ENCODE measurements at places on chromosomes 7 and 10.

- no peak for DNase-seq
These were observed 7.6 kb downstream of the ARMC10 start for GRCh38 chr7:103082497-103082896.

GRCh38 chr7:87190783-87191182 lies 28.7 kb downstream of the TMEM243 start:
- no peak for DNase-seq

GRCh38 chr7:137946011-137946410 lies 55.9 kb downstream of the CREB3L2 start:
- no peak for DNase-seq

GRCh38 chr7:24936121-24936824 lies 43.7 kb downstream of the OSBPL3 start:
- no peak for DNase-seq

DNA sequence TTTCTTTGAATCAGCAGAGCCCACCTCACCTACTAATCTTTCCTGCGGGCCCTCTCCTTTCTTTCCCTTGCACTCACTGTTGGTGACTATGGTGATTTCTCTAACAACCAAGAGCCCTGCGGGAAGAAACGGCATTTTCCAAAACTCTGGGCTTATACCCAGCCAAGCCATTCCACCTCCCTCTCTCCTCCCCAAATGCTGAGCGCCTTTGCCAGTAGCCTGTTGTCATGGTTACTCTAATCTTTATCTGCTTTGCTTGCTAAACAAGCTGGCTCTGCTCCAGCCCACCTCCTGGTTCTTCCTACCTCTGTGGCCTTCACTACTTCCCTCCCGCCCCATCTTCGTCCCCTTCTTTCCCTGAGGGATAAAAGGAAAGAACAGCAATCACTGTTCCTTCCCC lies 86.7 kb downstream of the DGKI start:
- DNase-seq, result no peak

DNA sequence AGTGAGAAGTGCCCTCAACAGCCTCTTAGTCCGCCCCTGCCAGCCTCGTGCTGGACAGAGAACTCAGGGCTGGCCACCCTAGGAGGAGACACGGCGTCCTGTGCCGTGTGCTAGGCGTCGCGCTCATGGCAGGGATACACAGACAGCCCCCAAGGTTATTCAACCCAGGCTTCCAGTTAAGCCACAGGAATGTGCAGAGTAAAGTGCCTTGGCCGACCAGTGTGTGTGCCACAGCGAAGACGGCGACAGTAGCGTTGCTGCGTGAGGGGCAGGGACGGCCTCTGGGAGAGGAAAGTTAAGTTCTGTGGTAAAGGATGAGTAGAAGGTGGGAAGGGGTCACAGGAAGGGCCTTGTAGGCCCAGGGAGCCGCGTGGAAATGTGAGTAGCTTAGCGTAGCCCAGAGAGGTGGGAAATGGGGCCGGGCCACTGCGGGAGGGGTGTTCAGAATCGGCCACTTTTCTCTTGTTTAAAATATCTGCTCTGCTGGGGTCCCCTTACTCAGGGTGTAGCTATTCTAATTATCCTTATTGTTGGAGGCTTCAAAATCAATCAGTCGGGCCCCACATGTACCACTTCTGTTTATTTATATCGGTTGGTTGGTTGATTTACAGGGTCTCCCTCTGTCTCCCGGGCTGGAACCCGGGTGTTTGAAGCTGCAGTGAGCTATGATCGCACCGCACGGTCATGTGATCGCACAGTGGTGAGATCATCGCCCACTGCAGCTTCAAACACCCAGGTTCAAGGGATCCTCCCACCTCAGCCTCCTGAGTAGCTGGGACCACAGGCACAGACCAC lies 24.5 kb downstream of the TMEM120A start:
- no peak for DNase-seq

GRCh38 chr10:4982764-4983226 lies 19.6 kb downstream of the AKR1C1 start:
- DNase-seq, result no peak

DNA sequence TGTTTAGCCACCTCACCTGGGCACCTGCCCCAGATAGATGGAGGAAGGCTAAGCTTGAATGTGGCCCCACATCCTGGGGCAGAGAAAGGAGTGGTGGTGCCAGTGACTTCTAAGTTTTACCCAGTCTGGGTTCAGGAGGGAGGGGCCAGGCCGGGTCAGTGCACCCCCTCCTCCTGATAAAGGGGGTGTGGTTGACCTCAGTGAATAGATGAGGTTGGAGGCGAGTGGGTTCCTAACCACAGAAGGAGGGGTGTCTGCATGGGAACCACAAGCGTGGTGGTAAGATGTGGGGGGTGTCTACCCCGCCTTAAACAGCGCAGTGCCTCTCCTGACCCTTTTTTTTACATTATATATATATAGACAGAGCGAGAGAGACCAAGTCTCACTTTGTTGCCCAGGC lies 105.3 kb upstream of the KCTD7 start:
- DNase-seq, result no peak

Data from lung (tissue), 17 donors.